ENCODE measurements at places on chromosomes 7 and 10.

DNA sequence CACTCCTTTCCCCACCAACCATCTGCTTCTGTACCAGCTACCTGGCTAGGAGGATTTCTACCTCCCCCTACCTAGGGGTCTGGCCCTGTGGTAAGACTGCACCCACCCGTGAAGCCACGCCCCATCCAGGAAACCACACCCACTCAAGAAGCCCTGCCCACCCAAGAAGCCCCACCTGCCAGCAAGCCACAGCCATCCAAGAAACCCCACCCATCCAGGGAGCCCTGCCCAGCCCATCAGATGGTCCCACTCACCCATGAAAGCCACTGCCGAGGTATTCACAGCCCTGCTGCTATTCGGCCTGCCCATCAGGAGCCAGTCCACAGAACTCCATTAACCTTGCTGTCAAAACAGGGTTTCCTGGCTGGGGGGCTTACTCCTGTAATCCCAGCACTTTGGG is 15.6 kb upstream of the MUC3A start:
- no peak for DNase-seq

- DNase-seq, result no peak
Measured at GRCh38 chr10:113320987-113321386, 231.9 kb upstream of the HABP2 start.

DNA sequence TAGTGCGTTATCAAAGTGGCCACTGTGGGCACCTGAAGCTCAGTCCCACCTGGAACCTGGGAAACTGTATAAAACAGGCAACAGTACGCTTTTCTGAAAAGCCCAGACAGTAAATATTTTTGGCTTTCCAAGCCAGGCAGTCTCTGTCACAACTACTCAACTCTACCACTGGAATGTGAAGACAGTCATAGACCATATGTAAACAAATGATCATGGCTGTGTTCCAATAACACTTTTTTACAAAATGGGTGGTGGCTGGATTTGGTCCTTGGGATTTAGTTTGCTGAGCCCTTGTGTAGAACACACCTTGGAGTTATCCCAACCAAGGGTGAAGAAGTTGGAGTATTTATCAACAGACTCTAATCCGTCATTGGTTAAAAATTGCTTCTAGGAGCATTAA is 259.9 kb downstream of the SKIDA1 start:
- DNase-seq, result no peak

DNA sequence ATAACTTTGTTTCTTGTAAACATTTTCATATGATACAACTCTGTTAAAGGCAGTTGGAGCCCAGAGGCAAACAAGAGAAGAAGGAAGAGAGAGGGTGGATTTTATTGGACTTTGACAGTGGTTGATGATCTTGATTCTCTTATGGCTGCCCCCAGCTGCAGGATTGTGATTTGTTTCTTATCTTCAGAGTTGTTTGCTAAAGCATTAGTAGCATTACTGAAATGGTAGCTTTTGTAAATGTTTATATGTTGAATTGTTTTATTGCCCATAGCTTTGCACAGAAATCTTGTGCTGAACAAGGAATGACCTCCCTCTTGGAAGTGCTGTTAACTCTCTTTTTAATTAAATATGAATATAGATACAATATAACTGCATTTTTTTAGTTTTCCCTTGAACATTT is 309.4 kb downstream of the AUTS2 start:
- DNase-seq, result no peak

DNA sequence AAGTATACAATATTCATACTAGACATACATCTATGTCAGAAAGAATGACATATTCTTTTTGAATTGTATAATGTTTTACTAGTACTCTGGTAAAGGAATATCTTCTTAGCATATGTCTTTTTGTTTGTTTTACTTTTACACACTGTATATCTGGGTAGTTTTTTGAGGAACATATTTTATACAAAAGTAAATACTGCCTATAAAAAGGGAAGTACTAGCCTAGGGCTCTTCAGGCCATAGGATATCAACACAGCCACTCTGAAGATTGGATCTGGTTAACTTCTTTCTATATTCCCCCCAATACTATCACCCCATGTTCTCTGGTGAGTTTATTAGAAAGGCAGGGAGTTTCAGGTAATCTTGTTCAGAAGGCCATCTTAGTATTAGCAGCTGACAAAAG is 134.6 kb downstream of the ZNF438 start:
- no peak for DNase-seq

DNA sequence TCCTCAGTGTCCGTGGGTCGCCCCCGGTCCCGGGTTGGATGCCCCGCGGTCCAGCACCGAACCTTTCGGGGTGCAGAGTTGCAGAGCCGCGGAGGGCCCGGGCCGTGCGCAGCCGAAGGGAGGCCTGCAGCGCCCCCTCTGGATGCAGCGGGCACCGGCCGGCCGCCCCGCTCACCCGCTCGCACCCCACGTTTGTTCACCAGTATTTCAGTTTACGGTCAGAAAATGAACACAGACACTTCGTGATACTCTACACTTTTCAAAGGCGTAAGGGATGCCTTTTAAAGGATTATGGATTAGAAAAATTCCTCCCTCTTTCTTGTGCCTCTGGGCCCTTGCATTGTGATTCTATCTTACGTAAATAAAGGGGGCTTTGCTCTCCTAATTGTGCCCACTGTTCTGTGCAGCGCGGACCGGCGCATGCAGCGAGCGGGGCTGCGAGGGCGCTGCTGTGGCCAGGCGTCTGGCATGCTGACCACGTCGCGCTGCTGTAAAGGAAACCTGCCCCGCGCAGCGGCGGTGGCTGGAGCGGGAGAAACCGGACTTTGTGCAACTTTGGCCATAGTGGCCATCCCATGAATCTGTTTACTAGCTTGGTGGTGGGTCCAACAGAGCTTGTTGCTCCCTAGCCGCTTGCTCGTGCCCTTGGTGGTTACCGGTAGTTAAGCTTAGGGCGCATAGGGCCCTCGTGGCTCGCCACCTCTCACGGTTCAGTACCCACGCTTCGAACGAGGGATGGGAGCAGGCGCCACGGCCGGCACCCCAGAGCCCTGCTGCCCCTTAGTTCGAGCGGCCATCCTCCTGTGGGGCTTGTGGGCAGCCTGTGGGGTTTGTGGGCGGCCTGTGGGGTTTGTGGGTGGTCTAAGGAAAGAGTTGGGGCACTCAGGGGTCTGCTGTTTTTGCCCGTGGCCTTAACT is 739 bp upstream of the MEST start:
- no peak for DNase-seq

- DNase-seq, result no peak
Measured at GRCh38 chr10:82932451-82932850, 1057.5 kb downstream of the NRG3 start.

DNA sequence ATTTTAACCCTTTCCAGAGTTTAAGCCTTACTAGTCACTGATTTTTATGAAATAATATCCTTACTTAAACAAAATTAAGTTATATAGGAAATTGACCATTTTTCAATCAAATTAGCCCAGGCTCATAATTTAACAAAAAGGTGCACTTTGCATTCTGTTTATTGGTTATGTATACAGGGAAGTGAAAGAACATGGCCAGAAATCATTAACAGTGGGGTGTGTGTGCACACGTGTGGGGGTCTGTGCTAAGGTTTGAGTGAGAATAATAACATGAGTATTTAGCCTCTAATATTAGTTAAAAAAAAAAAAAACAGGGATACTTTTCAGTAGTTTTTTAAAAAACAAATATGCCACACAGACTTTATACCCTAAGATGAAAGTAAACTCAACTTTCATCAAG is 510.5 kb upstream of the PFKP start:
- no peak for DNase-seq

- no peak for DNase-seq
Measured at GRCh38 chr10:73653701-73654100, 2.1 kb downstream of the SYNPO2L start.

- DNase-seq, result no peak
Measured at GRCh38 chr10:99345350-99345749, 16.2 kb downstream of the CNNM1 start.

DNA sequence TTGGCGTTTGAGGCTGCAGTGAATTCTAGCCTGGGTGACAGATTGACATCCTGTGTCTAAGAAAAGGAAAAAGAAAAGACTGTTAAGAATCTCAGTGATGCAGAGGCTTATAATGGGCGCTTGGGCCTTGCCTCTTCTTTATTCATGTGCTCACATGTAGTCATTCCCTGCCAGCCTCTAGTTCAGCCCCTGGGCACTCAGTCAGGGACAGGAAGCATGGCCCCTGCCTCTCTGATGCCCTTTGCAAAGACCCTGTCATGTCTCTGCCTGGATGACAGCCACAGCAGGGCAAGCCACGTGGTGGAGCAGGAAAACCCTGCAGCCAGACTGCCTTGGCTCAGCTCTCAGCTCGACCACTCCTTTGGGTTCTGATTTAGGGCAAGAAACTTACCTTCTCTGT is 368.9 kb downstream of the RPS24 start:
- DNase-seq, result no peak

GRCh38 chr7:63925626-63926460 is 72.8 kb upstream of the ZNF722 start:
- no peak for DNase-seq

DNA sequence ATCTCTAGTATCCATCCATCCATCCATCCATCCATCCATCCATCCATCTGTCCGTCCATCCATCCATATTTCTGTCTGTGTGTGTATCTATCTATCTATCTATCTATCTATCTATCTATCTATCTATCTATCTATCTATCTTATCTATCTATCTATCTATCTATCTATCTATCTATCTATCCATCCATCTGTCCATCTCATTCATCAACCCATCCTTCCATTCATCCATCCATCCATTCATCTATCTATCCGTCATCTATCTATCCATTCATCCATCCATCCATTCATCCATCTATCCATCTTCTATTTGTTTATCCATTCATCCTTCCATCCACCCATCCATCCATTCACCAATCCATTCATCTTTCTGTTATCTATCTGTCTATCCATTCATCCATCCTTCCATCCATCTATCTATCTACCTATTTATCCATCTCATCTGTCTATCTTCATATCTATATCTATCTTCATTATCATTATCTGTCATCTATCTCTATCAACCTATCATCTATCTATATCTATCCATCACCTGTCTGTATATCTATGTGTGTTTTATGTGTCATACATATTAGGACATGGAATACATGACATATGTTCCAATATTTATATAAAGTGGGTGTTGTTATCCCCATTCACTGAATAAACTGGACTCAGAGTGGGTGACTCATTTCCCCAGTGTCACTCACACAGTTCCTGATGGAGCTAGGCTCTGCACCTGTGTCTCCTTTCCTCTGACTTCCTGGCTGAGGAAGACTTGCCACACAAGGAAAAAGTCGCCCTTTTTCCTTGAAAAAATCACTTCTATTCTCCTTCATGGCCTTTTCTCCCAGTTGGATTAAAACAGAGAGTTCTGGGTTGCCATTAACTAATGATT is 200.1 kb downstream of the CCDC3 start:
- no peak for DNase-seq

- peak; percentile 43 for DNase-seq
Measured at GRCh38 chr7:13879994-13880686, 109.3 kb downstream of the ETV1 start.

DNA sequence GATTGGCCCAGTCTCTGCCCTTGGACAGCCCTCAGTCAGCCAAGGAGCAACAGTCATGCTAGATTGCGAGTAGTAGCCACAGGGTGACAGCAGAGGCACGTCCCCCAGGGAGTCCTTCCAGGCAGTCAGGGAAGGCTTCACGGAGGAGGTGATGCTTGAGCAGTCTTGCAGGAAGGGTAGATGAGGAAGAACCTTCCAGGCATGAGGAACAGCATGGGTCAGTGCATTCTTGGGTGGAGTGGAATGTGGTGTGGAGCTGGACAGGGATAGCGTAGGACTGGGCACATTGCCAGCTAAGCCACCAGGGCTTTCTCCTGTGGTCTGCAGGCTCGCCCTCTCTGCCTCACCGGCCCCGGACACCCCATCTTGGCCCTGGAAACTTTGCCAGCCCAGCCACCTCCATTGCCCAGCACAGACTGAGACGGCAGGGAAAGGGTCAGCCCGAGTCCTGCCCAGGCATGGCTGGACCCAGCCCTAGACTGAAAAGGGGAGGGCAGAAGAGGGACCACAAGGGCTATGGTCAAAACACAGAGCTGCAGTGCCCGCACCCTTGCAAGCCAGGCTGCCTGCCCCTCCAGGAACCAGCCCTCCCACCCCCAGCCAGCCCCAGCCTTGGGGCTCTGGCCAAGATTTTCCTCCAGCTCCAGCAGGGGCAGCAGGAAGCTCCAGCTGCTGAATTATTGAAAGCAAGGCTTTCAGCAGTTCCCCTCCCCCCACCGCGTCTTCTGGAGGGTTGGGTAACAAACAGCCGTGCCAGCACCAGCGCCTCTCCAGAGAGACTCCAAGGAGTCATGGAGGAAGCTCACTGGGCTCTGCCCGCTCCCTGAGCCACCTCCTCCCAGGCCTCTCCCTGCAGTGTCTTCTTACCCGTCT is 18.7 kb downstream of the SRRM3 start:
- no peak for DNase-seq

GRCh38 chr10:9885761-9886160 is 1131.9 kb upstream of the CELF2 start:
- no peak for DNase-seq

DNA sequence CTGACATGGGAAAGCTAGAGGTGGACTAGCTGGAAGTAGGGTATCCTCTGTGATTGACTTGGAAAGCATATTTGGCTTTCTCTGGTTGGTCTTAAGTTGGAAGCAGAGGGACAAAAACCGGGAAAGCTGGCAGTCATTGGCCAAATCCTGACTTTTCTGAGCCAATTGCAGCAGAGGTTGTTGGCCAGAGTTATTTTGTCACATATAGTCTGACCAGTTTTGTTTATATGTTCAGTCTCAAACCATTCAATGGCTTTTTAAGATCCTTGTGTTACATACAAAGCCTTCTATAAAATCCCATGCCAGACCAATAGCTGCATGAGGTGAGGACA is 6.3 kb downstream of the CFAP69 start:
- no peak for DNase-seq

GRCh38 chr10:93871671-93872204 is 22.0 kb upstream of the SLC35G1 start:
- DNase-seq, result no peak

GRCh38 chr10:75826846-75827245 is 395.4 kb downstream of the LRMDA start:
- DNase-seq, result no peak

- no peak for DNase-seq
Measured at GRCh38 chr10:84179059-84179710, 5.6 kb downstream of the GPR15LG start.

DNA sequence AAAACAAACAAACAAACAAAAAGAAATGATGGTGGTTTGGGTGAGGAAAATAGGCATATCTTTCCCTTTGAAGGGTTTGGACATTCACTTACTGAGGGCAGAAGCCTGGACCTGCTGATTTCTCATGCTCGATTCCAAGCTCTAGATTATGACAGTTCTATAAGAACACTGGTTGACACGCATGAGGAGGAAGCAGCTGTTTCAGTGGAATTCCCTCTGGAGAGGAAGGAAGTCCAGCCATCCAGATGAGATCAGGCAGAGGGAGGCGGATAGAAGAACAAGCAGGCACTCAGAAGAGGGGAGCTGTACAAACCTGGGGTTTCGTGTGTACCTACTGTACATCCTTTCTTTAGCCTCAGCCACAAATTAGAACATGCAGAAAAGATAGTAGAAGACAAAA is 691.9 kb downstream of the INHBA start:
- no peak for DNase-seq
